ENCODE measurements at places on chromosomes 6 and 20.

GRCh38 chr6:135955099-135955498, 103.6 kb downstream of the PDE7B start:
- DNase-seq: no peak

- DNase-seq: peak; percentile 27
Observed at GRCh38 chr6:63307581-63308246, 12.1 kb downstream of the LGSN start.

- no peak for DNase-seq
Observed at GRCh38 chr6:1538369-1538768, 71.3 kb upstream of the FOXC1 start.

DNA sequence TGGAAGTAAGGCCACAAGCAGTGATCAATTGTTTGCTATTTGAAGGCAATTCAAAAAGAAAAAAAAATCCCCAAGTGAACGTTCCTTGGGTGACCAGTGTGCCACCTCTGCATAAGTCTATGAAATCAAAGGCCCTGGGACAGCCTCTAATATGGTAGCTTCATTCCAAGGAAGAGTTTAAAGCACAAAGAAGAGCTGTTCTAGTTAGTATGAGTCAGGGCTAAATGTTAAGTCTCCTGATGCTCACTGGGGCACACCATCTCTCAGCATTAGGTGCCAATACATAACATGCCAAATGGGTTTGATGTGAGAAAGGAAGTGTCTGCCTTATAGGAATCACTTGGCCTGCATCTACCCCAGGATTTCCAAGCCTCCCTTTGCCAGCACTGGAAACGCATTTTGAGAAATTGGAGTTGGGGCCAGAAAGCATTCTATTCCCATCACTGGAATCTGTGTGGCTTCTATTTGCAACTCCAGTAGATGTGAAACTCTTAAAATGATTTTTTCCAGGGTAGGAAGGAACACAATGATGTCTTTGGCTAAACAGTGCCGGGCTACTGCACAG, 13.0 kb downstream of the UNC5CL start:
- DNase-seq: no peak

GRCh38 chr6:25359191-25359861, 80.2 kb downstream of the CARMIL1 start:
- DNase-seq: no peak

- no peak for DNase-seq
Observed at GRCh38 chr6:142613981-142614380, 312.2 kb downstream of the ADGRG6 start.

DNA sequence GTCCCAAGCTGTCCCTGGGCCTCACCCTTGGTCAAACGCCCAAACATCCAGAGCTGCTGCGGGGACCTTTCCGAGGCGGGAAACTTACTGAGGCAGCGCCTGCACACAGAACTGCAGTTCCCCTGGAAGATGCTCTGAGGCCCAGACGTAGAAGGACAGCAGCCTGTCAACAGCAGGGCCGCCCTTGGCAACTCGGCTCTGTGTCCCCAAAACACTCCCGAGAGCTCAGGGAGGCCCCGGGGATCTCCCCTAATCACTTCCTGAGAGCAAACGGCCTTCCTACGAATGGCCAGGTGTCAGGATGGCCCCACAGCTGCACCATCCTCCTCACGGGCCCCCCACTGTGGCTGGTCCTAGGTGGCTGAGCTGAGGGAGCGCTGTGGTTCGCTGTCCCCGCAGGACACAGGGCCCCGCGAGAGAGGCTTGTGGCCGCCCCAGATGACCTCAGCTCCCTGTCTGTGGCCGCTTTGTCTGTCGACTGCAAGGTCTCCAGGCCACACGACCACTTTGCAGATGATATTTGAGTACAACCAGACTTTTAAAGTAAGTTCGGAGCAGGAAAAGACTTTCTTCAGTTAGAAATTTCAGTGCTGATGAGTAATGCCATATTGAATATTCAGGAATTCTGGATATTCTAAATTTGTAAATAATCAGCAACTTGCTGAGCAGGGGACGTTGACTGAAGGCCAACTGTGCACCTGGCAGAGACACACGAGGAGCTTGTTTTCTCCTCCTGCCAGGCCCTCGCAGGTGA, 46.0 kb downstream of the DLL1 start:
- no peak for DNase-seq

GRCh38 chr6:136628996-136629395, 78.8 kb upstream of the MAP7 start:
- DNase-seq: no peak

- DNase-seq: no peak
Observed at GRCh38 chr6:169990095-169991030, 238.9 kb downstream of the ERMARD start.

GRCh38 chr6:107956586-107957307, 1.3 kb downstream of the SEC63 start:
- no peak for DNase-seq

DNA sequence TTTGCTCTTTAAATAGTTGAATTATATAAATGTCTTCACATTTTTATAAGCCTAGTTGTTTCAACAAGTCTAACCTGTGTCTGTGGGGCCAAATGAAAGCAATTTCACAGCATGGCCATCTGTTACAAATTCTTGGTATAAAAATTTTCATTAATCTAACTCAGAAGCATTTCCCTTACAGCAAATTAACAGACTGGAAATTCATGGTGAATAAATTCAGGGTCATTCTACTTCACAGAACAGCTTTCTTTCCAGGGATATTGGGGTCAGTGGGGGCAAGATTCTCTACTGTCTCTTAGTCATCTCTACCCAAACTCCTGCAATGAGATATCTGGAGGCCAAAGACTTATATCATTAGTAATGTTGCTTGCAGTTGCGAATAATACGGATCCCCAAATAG, 352.1 kb downstream of the MMUT start:
- DNase-seq: no peak

DNA sequence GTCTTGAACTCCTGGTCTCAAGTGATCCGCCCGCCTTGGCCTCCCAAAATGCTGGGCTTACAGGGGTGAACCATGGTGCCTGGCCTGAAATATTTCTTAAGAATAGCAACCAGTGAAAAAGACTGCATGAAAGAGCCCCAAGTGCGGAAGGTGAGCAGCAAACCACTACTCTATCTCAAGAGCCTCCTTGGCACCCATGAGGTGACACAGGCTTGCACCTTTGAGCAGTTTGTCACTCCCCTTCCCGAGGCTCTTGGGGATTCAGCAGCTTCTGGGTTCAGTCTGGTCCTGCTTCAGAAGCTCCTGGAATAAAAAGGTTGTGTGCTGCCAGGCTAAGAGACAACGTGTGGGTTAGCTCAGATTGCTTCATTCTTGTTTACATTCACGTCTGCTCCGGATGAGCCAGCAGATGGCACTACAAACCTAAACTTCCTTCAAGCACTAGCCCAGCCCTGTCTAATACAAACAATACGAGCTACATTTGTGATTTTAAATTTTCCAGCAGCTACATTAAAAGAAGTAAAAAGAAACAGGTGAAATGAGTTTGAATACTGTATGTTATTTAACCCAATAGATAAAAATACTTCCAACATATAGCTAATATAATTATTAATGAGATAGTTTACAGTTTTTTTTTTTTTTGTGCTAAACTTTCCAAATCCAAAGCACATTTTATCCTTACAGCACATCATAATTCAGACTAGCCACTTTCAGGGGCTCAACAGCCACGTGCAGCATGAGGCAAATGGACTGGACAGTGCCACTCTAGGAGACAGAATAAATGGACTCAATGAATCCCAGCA, 46.2 kb downstream of the GJA10 start:
- DNase-seq: peak; percentile 59

- no peak for DNase-seq
Observed at GRCh38 chr20:40738976-40739375, 49.9 kb upstream of the MAFB start.

- DNase-seq: no peak
Observed at GRCh38 chr6:3013486-3013885, 13.8 kb downstream of the NQO2 start.

DNA sequence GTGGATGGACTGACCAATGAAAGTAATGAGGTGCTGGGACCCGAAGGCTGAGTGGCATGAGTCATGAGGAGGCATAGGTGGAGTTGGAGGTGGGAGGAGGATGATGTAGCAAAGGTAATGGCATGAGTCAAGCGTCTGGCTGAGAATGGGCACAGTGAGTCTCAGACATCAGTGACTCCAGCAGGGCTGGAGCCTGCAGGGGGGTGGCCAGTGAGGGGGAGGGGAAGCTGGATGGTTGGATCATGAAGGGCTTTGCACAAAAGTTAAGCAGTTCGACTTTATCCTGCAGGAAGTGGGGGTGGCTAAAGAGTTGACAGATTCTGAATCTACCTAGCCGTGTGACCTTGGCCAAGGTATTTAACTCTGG, 99.0 kb upstream of the IYD start:
- no peak for DNase-seq

DNA sequence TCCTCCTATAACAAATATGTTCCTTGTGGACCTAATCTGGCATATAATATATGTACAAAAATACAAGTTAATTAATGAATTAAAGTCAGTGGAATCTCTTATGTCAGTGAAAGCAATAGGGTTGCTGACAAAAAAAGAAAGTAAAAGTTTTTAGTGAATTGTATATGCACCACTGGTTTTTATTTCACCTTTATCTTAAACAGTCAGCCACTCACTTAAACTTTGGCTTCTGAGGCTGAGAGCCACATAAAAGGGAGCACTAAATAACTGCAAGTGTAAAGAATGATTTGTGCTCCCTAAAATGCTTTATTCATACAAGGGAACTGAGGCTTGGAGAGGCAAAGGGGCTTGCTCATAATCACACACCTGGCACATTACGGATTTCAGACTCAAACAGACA, 9.9 kb upstream of the F13A1 start:
- DNase-seq: no peak

DNA sequence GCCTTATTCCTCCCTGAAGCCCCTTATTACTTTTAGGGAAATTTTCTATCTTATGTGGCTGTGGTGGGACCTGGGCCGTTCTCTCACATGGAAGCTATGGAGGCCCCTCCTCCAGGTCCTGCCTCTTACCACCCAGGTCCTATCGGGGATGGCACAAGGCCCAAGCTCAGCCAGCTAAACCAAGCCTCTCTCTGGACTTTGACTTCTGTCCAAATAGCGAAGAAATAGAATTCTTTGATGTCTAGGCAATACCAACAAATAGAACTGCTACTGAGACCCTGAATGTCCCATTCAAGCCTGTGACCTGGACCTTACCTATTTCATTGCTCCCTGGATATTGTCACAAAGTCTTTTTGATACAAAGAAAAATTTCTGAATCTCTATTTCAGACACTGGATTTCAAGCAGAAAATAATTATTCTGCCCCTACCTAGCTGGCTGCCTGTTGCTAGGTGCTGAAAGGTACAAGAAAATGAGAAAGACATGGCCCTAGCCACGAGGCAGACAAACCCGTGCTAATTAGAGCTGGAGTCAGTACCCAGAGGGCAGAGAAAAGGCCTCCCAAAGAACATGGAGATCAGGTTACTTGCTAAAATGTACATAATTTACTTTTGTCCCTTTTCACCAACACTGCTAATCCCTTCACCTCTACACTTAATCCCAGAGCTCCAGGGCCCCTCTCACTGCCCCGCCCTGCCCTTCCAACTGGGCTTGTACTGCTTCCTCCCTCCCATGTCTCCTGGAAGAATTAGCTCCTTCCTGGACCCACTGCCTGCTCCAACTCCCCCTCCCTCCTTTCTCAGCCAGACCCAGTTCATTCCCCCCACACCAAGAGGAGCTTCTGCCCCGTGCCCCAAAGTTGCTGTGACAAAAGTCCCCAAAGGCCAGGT, 15.5 kb upstream of the NNAT start:
- DNase-seq: no peak

DNA sequence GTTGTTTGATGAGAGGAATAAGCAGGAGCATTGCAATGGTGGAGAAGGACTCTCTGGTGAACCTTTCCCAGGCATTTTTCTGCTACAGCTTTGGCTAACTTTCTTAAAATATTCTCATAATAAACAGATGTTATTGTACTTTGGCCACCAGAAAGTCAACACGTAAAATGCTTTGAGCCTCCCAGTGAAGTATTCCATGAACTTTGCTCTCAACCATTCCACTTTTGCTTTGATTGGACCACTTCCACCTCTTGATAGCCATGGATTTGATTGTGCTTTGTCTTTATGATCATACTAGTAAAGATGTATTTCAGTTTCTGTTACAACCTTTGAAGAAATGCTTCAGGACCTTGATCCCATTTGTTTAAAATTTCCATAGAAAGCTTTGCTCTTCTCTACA, 241.1 kb downstream of the TENT5A start:
- DNase-seq: no peak

DNA sequence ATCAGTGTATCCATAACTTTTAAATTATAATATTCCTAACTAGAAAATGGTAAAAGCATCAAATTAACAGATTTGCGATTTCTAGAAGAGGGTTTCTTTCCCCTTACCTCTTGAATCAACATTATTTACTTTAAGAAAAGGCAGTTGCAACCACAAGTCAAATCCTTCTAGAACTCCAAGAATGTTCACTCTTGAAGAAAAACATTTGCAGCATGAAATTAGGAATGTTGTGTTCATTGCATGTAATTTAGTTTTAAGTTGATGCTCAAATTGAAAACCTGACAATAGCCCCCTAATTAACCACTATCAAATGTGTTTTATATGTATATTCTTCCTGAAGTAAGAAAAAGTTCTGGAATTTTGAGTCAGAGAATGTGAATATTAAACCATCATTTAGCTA, 2.3 kb upstream of the REV3L start:
- DNase-seq: no peak

DNA sequence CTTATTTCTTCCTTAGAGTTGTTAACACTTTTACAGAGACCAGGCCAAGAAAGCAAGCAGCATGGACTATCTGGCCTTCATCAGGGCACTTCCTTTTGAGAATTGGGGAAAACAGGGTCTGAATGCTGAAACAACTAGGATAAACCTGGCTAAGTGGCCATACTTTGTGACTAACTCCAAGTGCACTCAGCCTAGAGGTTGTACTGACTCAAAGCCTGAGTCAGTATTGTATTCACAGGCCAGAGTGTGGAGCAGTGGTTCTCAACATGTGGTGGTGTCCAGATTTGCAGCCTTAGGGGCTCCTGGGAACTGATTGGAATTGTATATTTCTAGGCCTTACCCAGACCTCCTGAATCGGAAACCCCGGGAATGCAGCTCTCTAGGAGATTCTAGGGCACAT, 20.1 kb downstream of the SEC23B start:
- DNase-seq: no peak

DNA sequence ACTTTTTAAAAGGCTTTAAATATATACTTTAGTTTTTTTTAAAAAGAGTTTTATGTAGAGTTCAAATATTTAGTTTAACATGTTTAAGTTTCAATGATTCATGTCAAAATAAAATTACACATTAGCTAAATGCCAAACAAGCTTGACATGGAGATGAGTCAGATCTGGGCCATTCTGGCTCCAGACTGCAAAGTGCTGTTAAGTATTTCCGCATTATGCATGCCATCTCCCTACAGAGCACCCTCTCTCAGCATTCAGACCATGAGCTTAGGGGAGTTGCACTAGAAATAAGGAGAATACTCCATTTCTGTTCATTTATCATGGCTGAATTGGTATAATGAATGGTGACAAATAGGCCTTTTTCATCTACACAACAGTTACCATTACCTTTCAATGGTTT, 21.5 kb upstream of the HS3ST5 start:
- no peak for DNase-seq

DNA sequence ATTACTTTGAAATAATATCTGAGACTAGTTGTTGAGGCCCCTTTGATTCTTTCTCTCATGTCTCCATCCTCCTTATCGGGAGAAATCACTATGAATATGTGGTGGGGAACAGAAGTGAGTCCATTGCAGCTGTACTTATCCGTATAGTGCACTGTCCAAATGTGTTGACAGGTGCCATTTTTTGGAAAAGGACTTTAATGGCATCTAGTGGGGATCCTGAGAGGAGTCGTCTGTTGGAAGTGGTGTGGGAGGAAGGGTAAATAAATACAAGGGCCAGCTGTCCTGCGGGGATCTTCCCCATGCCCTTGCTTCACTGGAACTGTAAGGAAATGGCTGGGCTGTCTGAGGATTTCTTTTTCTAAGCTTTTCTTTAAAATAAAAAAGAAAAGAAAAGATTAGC, 19.4 kb downstream of the TPX2 start:
- DNase-seq: no peak
